ENCODE measurements at places on chromosomes 2 and 18.

DNA sequence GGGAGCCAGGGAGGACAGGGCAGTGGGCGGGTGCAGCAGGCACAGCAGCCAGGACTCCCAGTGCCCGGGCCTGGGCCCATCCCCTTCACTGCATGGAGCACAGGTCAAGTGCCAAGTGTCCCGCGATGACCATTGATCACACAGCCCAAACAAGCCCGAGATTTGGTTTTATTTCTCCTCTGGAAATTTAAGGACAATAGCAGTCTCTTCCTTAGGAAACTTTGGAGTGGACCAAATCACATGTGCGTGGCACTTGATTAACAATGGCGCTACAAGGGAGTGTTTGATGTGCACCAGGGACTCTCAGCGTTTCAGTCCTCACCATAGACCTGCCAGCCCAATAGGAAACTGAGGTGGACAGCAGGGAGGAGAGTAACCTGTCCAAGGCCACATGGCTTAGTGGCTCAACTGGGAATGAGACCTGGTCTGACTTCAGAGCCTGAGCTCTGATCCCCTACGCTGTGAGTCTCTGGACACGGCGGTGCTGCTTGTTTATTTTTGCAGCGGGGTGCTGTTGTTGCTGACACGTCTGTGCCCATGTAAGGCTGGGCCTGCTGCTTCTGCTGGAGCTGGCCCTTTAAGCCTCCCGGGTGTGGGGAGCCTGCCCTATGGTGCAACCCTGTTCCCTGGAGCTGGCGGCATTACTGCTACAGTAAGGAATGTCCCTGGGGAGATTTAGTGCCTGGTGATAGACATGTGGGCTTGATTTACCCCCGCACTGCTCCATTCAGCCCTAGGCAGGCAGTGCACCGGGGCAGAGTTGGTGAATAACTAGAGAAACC, 194.2 kb downstream of the INHBB start:
- DNase-seq = no peak

GRCh38 chr2:69585855-69586555, 57.5 kb downstream of the AAK1 start:
- no peak for DNase-seq

- no peak for DNase-seq
Observed at GRCh38 chr2:178811901-178812300, 4.7 kb upstream of the TTN start.

- DNase-seq = no peak
Observed at GRCh38 chr2:162099836-162100235, 25.8 kb upstream of the DPP4 start.

DNA sequence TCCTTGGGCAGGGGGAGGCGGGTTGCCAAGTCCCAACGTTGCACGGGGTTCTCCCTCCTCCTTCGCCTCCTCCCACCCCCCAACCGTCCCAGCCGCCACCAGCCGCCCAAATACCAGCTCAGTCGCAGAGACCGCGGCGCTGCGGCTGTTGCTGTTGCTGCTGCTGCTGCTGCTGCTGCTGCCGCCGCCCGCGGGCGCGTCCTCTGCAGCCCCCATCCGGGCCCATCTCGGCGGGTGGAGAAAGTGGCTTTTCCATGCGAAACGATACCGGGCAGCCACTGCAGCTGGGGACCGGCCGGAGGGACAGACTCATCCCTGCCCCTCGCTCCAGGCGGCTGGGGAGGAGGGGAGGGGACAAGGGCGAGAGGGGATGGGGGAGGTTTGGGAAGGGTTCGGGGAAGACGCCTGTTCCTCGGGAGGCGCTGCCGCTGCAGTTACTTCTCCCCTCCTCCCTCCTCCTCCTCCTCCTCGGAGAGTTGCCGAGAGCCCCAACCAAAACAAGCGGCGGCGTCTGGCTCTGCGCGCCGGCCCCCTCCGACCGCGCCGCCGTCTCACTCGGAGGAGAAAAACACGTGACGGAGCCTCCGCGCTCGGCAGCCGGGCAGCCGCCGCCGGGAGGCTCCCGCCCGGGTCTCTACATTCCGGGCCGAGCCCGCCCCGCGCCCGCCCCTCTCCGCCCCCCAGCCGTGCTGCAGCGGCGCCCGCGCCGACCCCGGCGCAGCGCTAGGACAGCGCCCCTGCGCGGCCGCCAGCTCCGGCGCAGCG, at the start of gene IRS1:
TSS of gene IRS1 (minus strand) at position 610 of the 765 bp plus-strand sequence. CDS start 1,082 bp downstream, outside the sequence.
- DNase-seq = peak; percentile 80

Data from CD4-positive, alpha-beta T cell treated with Interleukin-6 for 4 hours (primary cell).